ENCODE measurements at places on chromosomes 16 and 17.

DNA sequence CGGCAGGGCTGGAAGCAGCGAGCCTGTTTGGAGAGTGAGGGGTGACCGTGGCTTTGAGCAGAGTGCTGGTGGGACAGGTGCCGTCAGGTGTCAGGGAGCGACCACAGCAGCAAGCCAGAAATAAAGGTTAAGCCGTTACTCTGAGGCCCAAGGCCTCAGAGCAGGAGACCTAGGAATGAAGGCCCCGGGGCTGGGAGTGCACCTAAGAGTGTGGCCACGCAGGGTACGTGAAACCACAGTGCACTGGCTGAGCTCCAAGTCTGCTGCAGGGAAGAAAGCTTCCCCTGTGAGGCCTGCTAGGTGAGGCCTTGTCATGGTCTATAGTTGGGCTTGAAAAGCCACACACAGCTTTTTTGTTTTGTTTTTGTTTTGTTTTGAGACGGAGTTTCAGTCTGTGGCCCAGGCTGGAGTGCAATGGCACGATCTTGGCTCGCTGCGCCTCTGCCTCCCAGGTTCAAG lies 8.7 kb downstream of the CLUAP1 start:
- peak; percentile 71 for DNase-seq

DNA sequence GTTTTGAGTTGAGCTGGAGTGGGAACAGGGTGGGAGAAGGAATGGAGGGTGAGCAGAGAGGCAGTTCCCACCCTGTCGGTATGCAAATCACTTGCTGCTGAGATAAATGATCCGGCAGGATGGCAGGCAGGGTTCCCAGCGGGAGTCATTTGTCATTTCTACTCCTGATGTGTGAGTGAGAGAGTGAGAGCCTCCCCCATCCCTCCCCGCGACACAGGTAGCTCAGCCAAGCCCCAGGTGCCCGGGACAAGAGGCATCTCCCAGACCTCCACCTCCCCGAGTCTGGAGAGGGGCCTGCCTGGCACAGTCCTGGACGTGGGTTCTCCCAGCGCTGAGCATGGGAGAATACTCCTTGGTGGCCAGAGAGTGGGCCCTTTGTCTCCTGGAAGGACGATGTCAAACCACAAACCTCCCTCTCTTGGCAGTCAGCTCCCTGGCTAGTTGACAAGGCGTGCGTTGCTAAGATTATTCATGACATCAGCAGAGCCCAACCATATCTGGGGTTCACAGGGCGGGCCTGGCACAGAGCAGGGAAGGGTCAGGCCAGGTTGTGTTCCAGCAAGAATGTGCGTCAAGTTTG lies 33.7 kb upstream of the TNRC6C start:
- DNase-seq, result peak; percentile 54

- DNase-seq, result no peak
These were observed 10.7 kb upstream of the CBX4 start for GRCh38 chr17:79849953-79850352.

GRCh38 chr16:56936950-56937349 lies 5.0 kb downstream of the HERPUD1 start:
- no peak for DNase-seq

GRCh38 chr17:16407911-16408588 lies 7.3 kb upstream of the TRPV2 start:
- peak; percentile 39 for DNase-seq

GRCh38 chr16:1150511-1150982 lies 2.4 kb upstream of the CACNA1H start:
- DNase-seq, result no peak

DNA sequence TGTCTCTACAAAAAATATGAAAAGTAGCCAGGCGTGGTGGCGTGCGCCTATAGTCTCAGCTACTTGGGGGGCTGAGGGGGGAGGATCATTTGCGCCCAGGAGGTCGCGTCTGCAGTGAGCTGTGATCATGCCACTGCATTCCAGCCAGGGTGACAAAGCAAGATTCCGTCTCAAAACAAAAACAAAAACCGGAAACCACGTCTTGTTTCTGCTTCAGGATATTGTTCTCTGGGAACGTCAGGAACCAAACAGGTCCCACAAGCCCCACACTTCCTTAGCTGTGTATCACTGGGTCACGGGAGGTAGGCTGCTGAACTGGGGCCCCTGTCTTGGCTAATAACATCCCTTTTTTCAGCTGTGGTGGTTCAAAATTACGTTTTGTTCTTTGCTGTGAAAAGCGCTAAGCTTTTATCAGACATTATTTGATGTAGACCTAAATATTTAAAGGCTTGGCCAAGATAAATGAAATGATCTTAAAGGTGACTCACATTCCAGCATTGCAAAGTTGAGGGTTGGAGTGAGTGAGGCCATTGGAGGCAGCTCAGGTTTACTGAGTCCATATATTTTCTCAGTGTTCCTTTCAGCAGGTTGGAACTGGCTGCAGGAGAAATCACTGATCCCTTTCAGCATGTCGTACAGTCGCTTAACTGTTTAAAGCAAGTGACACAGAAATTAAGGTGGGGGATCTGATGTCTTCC lies 16.4 kb upstream of the SEC14L1 start:
- DNase-seq, result peak; percentile 85

DNA sequence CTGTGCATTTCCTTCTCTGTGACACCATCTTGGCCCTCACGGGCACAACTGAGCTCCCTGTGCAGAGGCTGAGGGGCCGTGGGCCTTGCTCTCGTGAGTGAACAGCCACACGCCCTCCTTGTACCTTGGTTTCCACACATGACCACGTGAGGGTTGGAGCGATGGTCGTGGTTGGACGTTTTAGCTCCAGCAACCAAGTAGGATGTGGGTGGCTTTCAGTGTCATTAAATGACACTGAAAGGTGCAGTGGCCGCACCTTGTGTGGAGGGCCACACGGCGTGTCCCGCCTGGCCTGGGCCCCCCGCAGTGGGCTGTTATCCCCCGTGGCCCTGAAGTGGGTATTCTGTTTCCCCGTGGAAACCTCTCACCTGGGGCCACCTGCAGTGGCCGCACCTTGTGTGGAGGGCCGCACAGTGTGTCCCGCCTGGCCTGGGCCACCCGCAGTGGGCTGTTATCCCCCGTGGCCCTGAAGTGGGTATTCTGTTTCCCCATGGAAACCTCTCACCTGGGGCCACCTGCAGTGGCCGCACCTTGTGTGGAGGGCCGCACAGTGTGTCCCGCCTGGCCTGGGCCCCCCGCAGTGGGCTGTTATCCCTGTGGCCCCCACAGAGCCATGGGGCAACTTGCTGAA lies 28.2 kb downstream of the ACSF3 start:
- DNase-seq, result no peak

DNA sequence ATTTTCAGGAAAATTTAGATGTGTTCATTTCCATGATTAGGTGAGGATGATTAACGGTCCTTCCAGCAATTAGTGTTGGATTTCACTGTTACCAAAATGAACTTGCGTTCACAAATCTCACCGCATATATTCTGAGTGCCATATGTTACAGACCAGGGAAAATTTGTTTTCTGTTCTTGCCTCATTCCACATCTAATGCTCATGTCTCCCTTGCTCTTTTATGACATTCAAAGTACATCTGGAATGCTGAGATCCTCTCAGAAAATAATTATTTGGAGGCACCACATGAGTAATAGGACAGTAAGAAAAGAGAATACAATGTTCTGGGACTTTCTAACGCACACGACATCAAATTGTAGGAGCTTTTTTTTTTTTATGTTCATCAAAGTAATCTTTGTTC lies 406.5 kb downstream of the SHISA9 start:
- no peak for DNase-seq

Data from amniotic epithelial cell (primary cell).